ENCODE measurements at places on chromosomes 16 and 17.

GRCh38 chr17:14803826-14804225, 461.3 kb downstream of the PMP22 start:
- DNase-seq = no peak

- peak; percentile 76 for DNase-seq
Observed at GRCh38 chr16:1152651-1153259, at the start of gene CACNA1H. Gene CACNA1H (plus strand): TSS chr16:1153106. CDS start chr16:1153738, 632 bp downstream.

DNA sequence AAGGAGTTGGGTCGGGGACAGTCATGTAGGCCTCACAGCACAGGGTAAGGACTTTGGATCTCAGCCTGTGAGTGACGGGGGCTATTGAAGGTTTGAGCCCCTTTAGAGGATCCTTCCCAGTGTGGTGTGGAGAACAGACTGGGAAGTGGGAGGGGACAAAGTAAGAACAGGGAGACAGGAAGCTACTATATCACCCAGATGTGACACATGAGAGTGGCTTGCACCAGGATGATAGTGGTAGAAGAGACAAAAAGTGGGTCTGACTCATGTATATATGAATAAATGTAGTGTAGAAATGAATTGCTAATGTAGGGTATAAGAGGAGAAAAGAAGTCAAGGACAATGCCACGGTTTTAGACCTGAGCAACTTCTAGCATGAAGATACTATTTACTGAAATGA, 4.5 kb downstream of the NUP93 start:
- DNase-seq = no peak

GRCh38 chr17:82900741-82901140, 60.9 kb upstream of the ZNF750 start:
- DNase-seq = no peak

GRCh38 chr16:8888951-8889892, 7.1 kb downstream of the LITAFD start:
- no peak for DNase-seq

DNA sequence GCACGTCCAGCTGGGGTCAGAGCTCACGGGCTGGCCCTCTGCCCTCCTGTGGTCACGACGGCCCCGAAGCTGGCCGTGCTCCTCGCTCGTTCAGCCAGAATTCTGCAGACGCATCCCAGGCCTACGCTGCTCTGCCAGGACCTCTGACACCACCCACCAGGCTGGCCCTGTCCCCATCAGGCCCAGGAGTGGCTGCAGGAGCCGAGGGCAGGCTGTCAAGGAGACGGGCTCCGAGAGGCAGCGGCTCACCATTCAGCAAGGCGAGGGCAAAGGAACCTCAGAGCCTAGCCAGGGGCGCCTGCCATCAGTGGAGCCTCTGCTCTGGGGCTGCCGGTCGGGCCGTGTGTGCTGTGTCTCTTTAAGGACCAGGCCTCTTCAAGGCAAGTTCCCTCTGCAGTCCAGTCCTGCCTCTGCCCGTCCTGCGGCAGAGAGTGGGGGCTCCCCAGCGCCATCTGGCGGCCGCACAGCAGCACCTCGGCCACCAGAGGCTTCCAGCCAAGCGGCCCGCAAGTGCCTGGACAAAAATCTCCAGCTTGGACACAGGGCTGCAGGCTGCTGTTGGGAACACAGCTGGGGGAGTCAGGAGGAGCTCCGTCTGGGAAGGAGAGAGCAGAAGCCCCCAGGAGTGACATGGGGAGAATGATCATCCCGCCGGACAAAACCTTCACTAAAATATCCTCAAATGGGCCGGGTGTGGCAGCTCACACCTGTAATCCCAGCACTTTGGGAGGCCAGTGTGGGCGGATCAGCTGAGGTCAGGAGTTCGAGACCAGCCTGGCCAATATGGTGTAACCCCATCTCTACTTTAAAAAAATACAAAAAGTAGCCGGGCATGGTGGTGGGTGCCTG, 7.4 kb upstream of the ABR start:
- DNase-seq = peak; percentile 81

DNA sequence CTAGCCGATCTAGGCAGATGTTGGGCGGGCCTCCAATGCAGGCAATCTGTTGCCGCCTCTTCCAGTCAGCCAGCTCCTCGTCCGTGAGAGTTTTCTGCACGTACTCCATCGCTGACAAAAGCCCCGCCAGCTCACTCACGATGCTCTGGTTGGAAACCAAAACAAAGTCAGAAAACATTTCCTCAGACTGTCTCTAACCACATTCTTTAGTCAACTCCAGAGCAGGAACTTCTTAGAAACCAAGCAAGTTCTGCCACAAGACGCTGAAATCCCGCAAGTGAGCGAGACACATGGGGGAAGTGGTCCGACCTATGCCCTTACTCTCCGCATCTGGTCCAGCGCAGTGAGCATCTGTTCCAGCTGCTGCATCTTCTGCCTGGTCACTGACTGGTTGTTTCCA, 49.1 kb downstream of the STAT5A start:
- peak; percentile 82 for DNase-seq

- DNase-seq = peak; percentile 56
Observed at GRCh38 chr17:3843935-3844516, 2.0 kb downstream of the NCBP3 start.

GRCh38 chr17:2563061-2563460, 30.4 kb upstream of the PAFAH1B1 start:
- DNase-seq = no peak

DNA sequence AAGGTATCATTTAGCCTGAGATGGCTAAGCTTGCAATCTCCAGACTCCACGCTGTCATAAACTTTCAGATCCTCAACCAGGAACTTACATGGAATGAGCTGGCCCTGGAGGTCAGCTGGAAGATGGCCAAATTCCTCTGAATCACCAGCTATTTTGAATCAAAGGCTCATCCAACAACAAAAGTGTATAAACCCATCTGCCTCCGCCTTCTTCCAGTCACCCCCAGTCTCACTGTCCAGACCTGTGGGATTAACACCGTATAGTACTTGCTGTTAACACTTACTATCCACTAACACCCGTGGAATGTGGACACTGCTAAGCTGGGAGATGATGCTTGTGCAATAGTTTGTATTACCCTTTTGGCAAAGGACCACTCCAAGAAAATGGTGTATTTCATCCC, 1.9 kb upstream of the LCMT1 start:
- DNase-seq = no peak

- DNase-seq = peak; percentile 85
Observed at GRCh38 chr16:67279296-67280089, at the start of gene PLEKHG4. Gene PLEKHG4 (plus strand): TSS chr16:67279532. CDS start chr16:67280045, 513 bp downstream.

- no peak for DNase-seq
Observed at GRCh38 chr17:27644586-27644985, 13.6 kb downstream of the LGALS9 start.

DNA sequence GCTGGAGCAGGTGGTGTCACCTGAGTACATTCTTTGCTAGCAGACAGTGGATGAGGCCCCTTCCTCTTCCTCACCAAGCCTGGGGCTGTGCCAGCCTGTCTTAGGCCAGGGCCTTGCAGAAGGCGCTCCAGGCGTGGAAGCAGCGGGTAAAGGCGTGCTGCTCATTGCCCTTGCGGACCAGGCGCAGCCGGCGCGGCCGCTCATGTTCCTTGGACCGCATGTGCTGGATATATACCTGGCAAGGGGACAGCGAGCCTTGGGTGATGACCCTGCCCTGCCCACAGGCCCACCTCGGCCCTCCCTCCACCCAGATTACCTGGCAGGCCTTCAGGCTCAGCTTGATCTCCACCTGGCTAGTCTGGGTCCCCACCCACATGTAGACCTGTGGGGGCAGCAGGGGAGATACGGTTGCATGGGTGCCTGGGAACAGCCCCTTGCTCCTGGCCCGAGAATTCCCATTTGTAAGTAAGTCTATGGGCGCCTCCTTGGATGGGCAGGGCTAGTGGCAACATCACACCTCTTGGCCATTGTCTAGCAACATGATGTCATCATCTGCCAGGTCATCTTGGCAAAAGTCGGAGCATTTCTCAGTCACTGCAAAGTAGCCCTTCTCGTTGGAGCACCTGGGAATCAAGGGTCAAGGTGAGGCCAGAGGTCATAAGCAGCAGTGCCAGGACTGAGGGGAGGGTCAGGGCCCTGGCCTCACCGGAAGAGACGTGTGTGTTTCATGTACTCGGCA, 13.3 kb downstream of the FLII start:
- DNase-seq = no peak

GRCh38 chr16:59305850-59306249, 571.7 kb upstream of the GOT2 start:
- no peak for DNase-seq

DNA sequence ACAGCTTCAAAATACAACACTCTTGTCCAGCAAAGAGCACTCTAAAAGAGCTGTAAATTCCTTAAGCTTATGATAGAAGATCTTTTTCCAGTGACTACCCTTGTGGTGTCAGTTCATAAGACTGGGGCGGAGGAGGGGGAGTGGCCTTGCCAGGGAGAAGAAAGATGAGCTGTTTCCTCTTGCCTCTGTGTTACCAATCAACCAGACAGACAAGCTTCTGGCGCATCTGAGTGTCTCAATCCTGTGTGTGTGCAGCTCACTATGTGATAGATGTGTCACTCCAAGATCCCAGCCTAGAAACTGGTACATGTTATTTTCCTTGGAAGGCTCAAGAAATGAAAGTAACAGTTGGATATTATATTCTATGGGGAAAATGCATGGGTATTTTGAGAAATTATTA, 167.4 kb upstream of the CACNG3 start:
- no peak for DNase-seq

DNA sequence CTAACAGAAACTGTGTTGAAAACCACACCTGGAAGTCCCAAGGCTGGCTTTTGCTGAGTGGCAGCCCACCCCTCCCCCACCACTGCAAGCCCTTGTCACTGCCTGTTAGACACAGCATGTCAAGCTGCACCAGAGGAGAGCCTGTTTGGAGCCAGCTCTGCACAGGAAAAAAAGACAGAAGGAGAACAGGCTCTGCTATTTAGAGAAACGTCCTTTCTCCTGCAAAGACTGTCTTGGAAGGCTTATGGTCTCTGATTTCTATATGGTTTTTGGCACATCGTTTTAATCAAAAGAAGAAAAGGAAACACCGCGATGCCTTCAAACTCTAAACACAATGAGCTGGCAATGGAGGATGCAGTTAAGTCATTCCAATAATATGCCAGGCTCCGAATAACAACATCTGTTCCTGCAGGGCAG, 275.5 kb downstream of the MAP2K4 start:
- DNase-seq = no peak

DNA sequence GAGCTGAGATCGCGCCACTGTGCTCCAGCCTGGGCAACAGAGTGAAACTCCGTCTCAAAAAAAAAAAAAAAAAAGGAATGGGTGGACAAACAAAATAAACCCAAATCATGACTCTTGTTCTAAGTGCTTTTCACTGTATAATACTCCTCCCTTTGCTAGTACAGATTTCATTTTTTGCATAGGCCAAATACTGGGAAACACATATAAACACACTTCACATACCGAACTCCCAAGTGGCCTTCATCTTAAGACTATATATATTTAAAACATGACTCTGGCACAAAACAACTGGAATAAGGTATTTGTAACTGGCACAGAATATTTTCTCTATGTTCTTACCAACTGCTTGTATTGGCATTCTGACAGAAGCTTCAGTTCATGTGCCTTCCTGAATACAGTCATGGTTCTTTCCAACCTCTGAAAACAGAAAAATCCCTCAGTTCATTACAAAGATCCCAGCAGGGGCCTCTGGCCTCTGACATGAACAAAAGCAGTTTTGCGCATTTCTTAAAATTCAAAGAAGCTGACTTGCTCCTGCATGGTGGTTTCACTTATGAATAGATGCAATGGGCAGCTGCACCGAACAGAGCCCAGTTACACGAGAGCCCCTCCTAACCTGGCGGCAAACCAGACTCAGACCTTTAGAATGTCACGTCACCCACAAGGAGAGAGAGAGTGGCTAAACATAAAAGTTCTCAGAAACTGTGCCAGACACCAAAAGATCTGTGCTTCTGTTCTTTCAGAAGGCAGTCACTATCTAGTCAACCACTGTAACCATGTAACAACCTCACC, 19.1 kb upstream of the COPRS start:
- no peak for DNase-seq

GRCh38 chr17:48095611-48096010, 5.7 kb downstream of the CBX1 start:
- DNase-seq = no peak

- no peak for DNase-seq
Observed at GRCh38 chr17:70498631-70499030, 329.3 kb downstream of the KCNJ2 start.

GRCh38 chr17:7931709-7932482, at the start of the genes CNTROB and TRAPPC1:
Gene CNTROB (plus strand): TSS chr17:7932206. CDS start chr17:7933080, 874 bp downstream.
Gene TRAPPC1 (minus strand): TSS chr17:7931946. CDS start chr17:7931829, 117 bp downstream.
- peak; percentile 100 for DNase-seq

GRCh38 chr16:25235991-25236390, 19.2 kb downstream of the AQP8 start:
- DNase-seq = no peak

GRCh38 chr17:46118964-46119363, 74.3 kb downstream of the KANSL1 start:
- no peak for DNase-seq

DNA sequence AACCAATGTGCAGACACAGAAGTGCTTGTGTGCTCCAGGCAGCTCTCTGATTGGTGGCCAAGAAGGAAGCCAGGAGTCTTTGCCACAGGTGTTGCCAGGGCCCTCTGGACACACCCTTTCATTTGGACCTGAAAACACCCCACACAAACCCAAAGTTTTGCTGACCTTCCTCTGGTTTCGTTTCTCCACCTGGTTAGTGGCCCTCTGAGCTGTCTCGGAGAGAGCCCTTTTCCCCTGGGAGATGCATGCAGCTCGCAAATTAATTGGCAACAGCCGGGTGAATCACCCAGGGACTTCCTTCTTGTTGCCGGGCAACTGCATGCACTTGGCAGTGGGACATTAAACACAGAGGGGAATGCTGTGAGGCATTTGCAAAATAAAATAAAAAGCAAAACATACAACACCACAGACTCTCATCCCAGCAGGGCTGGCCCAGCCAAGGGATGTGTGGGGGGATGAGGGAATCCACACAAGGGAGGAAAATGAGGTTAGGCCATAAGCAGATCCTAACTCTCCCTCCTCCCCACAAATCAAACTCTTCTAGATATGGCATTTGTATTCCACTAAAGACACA, 286.6 kb downstream of the SOX9 start:
- no peak for DNase-seq

DNA sequence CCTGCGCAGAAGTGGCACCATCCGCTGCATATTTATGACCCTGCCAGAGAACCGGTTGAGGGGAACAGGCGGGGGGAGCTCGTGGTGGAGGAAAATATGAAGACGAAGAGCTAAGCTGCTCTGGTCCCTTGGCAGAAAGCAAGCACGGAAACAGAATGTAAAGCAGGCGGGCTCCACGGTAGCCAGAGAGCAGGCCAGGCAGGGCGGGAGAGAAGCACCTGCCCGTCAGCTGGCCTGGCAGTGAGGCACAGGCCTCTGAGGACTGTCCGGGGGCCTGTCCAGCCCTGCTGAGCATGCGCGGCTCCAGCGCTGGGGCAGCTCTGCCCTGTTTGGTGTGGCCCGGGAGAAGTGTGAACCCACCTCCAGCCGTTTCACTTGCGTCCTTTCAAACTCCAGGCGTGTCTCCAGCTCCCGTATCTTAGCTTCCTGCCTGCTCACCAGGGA, 46.7 kb downstream of the PIPOX start:
- no peak for DNase-seq
